ENCODE measurements at places on chromosomes 7 and 10.

DNA sequence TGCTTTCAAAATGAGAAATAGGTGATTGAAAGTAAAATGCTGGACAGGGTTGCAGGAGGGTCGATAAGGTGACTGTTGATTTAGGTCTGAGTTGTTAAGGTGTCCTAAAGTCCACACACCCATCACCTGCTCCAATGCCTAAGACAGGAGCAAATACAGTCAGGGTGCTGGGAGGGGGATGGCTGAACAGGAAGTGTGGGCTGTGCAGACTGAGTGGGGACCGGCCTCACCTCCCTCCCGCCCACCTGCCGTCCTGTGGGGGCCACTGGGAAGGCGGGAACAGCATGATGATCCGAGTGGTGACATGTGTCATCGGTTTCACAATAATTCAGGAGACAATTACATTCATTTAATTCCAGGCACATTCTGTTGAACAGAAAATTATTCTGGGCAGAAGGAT, 260.8 kb downstream of the DNAJB6 start:
- DNase-seq = no peak

DNA sequence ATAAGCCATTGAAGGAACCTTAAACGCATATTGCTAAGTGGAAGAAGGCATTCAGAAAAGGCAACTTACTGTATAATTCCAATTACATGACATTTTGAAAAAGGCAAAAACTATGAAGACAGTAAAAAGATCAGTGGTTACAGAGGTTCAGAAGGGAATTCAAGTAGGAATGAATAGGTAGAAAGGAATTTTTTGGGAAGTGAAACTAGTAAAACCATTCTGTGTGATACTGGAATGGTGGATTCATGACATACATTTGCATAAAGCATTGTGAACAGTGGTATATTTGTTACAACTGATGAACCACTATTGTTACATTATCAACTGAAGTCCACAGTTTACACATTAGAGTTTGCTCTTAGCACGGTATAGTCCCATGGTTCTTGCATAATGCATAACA, 114.2 kb upstream of the GPR22 start:
- DNase-seq = peak; percentile 40

- DNase-seq = peak; percentile 99
Observed at GRCh38 chr10:68720793-68721672, at the start of gene CCAR1. CCAR1 (plus strand) TSS chr10:68721239; CDS start chr10:68722505, 1,266 bp downstream.

GRCh38 chr10:47143473-47143872, 156.5 kb upstream of the GDF10 start:
- no peak for DNase-seq

DNA sequence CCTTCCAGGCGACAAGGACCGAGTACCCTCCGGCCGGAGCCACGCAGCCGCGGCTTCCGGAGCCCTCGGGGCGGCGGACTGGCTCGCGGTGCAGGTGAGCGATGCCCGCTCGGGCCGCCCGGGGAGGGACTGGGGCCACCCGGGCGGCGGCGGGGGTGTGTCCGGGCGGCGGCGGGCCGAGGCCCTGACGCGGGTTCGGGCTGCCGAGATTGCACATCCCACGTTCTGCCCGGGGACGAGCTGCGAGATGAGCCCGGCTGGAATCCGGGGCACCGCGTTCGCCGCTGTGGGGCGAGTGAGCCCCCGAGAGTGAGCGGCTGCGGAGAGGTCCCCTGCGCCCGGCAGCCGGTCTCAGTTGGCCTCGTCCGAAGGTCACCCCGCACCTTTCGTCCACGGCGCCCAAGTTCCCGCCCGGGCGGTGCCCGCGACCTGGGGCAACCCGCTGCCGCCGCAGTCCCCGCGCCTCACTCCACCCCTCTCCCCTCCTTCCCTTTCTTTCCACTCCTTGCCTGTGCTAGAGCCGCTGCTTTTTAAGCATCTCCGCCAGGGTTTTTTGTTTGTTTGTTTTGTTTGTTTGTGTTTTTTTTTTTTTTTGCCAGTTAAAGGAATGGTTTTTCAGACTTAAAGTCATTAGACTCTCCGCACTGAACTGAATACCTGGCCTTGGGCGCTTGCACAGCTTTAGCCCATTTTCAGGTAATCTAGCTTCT, 515 bp downstream of the RALA start:
- no peak for DNase-seq

GRCh38 chr10:34956756-34957155, 133.4 kb downstream of the CUL2 start:
- no peak for DNase-seq

GRCh38 chr10:76023007-76023406, 591.6 kb downstream of the LRMDA start:
- DNase-seq = no peak

- no peak for DNase-seq
Observed at GRCh38 chr7:157021071-157021870, 10.8 kb upstream of the MNX1 start.

DNA sequence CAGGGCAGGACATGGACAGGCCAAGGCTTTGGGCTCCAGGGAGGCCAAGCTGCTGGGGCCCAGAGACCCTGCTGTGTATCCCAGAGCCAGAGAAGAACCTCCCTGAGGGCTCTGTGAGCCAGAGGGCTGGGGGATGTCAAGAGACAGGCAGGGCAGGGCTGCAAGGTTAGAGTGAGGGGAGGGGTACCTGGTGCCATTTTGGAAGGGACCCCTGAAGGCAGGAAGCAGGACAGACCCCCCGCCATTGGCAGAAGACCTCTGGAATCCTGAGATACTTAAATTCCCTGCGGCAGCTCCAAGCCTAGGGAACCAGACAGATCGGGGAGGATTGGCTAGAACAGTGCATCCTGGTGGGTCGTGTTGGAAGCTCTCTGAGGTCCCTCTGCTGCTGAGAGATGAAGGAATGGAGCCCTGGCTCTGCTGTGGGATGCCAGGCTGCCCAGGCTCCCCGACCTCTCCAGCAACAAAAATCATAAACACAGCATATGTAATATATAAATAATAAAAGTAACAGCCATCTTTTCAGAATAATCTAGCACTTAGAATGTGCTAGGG, 75.0 kb downstream of the LHPP start:
- DNase-seq = no peak

DNA sequence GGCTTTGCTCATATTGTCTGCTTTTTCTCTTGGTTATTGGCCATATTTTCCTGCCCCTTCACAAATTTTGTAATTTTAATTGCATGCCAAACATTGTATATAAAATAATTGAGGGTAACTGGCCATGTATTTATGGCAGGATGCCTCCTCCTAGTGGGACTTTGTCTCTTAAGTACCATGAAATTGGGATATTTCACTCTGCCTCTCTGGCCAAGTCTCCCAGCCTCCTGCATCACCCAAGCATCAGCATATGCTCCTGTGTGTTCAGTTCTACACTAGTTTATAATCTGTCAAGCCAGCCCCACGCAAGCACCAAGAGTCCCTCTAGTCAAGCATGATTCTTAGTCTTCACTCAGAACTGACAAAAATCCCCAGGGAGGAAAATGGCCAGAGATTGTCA, 44.2 kb upstream of the FHIP2A start:
- DNase-seq = no peak

DNA sequence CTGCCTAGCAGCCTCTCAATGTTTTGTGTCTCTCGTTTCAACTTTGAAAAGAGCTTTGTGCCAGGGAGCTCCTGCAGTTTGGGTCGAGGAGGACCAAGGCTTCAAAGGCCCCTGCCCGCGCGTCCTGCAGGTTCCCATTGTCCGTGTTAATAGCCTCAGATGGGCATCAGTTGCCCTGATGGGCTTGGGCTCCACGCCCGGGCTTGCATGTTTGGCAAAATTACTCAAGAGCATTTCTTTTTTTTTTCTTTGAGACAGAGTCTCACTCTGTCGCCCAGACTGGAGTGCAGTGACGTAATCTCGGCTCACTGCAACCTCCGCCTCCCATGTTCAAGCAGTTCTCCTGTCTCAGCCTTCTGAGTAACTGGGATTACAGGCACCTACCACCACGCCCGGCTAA, 636.6 kb downstream of the SDK1 start:
- no peak for DNase-seq

- DNase-seq = no peak
Observed at GRCh38 chr7:118872568-118872967, 648.1 kb downstream of the ANKRD7 start.

GRCh38 chr7:66946545-66946944, 25.5 kb downstream of the TMEM248 start:
- DNase-seq = no peak

DNA sequence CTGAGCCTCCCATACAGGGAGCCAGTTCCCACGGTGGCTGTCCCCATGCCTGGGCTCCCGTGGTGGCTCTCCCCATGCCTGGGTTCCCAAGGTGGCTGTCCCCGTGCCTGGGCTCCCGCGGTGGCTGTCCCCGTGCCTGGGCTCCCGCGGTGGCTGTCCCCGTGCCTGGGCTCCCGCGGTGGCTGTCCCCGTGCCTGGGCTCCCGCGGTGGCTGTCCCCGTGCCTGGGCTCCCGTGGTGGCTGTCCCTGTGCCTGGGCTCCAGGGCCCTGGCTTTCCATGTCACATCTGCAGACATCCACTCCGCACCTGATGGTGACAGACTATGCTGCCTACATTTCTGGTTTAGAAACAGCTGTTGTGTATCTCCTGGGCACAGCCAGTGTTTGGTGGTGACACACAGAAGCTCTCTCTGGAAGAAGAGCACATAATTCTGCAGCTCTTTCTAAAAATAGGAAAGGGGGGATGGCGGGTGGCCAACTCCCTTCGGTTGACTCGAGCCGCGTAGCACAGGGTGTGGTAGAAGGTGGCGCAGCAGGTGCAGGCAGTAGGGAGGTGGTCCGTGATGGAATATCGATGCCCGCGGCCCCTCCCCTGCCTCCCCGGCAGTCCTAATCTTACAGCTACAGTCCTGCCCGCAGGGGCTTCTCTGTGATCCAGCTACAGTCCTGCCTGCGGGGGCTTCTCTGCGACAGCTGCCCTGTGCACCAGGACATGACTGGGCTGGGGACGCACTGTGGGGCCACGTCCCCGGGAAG, 251.2 kb downstream of the DNAJB6 start:
- no peak for DNase-seq

- no peak for DNase-seq
Observed at GRCh38 chr10:12631216-12631615, 281.9 kb downstream of the CAMK1D start.

GRCh38 chr10:91187156-91187555, 33.3 kb upstream of the PCGF5 start:
- DNase-seq = no peak

DNA sequence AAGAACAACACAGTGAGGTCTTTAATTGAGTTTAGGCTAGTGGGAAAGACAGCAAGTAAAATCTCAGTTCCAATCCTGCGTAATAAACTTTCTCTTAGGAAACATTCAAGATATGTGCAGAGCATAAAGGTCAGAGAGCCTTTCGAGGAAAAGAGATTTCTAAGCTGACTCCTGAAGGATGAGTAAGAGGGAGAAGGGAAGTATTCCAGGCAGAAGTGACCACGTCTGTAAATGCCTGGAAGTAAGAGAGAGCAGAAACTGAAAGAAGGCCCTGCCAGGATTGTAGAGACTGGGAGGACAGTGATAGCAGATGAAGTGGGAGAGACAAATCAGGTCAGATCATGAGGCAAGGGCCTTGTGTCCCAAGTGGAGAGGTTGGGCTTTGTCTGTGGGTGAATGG, 41.8 kb downstream of the PNLIPRP3 start:
- DNase-seq = no peak

DNA sequence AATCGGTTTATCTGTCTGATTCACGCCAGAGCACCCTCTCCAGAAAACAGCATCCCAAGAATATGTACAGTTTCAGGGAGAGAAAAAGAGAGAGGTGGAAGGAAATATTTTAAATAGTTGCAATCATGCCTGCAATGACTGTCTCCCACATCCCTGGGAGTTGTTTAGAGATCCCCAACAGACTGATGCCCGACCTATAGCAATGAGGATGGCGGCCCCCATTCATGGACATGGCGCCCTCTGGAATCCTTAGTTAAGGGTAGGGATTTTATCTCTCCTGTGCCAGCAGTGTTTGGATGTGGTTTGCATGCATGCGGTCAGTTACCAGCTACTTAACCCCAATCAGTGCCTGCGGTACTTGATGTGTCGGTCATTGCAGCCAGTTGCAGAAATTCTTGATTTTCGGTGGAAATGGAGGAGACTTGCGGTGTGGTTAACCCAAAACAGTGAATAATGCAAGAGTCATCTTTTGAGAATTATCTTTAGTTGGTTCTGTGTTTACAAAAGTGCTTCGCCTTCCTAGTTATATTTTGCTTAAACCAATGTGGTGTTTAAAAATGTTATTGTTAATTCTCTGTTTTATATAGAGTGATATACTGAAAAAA, 186.0 kb upstream of the TCF7L2 start:
- no peak for DNase-seq

GRCh38 chr7:115941703-115942268, 88.8 kb downstream of the TFEC start:
- peak; percentile 10 for DNase-seq

DNA sequence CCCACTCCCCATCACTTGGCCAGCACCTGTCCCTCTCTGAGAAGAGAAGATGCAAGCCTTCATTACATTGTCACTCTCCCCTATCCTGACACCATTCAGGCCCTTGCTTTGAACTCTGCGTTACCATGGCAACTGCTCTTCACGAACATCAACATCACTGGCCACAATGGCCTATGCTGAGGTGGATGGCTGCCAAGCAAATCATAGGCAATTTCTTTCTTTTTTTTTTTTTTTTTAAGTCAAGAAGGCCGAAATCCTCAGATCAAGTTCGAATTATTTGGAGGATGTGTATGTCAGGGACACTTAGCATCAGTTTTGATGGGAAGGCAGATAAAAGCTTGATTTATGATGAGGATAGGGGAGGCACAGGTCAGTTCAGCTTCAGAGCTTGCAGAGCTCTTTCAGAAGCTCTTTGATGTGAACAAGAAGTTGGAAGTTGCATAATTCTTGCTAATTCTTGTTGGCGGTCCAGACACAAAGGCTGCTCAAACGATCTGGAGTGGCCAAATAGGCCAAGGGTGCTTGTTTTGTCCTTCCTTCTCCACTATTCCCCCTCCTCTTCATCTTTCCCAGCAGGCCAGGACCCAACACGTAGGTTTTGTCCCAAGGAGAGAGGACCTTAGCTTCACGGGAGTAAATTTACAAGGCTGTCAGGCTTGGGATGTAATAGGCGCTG, 179.9 kb upstream of the NPVF start:
- DNase-seq = no peak

DNA sequence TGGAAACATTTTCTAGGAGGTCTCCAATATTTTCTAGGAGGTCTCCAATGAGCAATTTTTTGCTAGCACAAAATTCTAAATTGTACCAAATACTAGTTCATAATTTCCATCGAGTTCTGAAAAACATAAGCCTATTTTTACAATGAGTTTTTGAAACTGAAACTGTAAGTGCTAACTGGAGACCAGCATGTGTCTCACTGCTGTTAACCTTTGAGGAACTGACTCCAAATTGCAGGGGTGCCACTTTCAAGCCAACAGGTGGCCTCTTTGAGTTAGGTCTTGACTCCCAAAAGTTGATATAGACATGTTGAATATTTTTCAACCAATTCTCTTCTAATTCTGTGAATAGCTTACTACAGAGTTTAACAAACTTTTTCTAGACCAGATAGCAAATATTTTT, 58.8 kb downstream of the CAV1 start:
- no peak for DNase-seq

Data from fibroblast of skin of left quadriceps (primary cell).